ENCODE measurements at places on chromosomes 13 and 19.

- no peak for DNase-seq
Measured at GRCh38 chr13:36915896-36916640, 4.0 kb downstream of the SMAD9 start.

DNA sequence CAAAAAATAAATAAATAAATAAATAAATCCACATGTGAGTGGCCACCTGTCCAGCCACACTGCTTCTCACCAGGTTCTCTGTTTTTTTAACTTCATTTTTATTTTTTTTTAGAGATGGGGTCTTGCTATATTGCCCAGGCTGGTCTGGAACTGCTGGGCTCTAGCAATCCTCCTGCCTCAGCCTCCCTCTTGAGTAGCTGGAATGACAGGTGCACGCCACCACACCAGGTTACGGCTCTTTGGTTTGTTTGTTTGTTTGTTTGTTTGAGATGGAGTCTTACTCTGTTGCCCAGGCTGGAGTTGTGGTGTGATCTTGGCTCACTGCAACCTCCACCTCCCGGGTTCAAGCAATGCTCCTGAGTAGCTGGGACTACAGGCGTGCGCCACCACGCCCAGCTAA, 94.5 kb upstream of the CACNA1A start:
- no peak for DNase-seq

DNA sequence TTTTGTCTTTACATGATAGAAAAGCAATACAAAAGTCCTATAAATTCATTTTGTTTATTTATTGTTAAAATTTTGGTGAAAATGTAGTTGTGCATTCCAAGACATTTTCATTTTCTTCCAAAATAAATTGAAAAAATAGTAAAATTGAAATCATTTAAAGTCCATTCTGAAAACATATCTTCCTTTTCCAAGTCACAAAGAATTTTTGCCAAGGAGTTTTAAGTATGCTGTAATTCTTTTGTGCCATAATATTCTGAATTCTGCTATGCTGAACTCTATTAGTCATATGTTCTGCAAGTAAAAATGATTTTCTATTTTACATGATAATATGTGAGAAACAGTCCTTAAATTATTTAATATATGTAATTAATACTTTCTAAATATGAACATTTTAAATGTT, 879.6 kb upstream of the SLC10A2 start:
- no peak for DNase-seq

DNA sequence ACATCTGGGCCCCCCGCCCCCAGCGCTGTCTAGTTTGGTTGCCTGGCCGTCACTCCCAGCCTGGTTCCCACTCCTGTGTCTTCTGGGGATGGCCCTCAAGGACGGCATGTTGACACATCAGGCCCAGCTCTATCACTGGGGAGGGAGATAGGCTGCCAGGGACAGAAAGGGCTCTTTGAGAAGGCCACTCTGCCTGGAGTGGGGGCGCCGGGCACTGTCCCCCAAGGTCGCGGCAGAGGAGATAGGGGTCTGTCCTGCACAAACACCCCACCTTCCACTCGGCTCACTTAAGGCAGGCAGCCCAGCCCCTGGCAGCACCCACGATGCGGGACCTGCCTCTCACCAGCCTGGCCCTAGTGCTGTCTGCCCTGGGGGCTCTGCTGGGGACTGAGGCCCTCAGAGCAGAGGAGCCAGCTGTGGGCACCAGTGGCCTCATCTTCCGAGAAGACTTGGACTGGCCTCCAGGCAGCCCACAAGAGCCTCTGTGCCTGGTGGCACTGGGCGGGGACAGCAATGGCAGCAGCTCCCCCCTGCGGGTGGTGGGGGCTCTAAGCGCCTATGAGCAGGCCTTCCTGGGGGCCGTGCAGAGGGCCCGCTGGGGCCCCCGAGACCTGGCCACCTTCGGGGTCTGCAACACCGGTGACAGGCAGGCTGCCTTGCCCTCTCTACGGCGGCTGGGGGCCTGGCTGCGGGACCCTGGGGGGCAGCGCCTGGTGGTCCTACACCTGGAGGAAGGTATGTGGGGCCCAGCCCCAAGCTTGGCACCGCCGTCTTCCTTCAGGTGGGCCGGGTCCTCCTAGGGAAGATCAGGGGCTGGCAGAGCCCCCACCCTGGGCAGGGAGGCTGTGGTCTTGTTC, at the start of gene AMH:
Gene AMH, plus strand, starts transcription at position 314 of the 857 bp plus-strand sequence. Its CDS starts 10 bp downstream, at position 324.
- DNase-seq: no peak

DNA sequence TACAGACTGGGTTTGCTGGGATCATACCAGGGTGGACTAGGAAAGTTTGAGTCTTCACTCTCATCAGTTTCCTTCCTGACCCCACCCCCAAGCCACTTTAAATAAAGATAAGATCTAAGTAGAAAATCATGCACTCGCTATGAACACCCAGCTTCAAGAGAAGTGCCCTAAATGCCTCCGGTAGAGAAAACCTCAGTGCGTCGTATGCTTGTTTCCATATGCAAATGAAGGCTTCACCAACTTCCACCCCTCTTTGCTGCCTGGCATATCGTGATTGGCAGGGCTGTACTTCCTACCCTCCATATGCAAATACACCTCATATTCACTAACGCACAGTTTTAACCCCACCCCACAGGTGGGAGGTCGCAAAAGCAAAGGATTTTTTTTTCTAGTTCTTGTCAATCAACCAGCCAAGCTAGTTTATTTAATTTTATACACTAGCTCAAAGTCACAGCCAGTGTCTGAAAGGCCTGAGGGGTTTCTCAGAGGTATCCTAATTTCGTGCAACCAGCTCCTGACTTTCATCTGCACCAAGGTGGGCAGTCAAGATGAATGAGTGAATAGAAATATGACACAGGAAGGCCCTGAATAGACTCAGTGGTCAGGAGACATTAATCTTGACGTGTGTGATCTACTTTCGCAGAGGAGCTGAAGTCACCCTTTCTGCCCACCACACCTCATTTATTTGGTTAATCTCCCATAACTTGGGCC, 121.1 kb upstream of the TSHZ3 start:
- DNase-seq: peak; percentile 76

DNA sequence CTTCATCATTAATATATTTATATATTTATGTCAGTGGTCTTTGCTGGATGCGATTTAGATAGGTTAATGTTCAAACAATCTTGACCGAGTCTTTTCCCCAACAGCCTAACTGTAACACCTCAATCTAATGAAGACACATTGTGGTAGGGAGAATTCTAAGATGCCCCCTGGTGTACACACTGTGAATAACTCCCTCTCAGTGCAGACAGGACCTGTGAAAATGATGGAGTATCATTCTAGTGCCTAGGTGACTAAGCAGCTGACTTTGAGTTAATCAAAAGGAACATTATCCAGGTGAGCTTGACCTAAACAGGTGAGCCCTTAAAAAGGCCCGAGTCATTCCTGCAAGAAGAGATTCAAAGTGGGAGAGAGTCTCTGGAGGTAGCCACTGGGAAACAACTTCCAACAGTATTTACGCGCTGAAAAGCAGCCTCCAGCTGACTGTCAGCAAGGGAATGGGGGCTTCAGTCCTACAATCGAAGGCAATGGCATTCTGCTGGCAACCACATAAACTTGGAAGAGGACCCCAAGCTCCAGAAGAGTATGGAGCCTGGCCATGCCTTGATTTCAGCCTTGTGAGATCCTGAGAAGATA, 28.0 kb upstream of the KBTBD7 start:
- DNase-seq: no peak

DNA sequence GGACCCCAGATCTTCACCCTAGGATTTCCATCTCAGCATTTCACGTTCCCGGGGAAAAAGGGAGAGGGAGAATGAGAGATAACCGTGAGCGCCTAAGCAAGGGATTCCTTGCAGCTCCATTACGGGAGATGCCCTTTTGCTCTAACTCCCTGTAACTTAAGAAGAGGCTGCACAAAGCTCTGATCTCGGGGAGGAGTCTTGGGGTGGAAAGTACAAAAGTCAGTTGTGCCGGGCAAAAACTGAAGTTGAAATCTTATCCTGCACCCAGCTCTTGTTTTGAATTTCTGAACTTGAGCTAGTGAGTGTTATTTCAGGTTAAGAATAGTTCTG, 256.4 kb upstream of the SOX21 start:
- DNase-seq: no peak

GRCh38 chr13:111423168-111423785, 102.8 kb downstream of the TEX29 start:
- DNase-seq: no peak

DNA sequence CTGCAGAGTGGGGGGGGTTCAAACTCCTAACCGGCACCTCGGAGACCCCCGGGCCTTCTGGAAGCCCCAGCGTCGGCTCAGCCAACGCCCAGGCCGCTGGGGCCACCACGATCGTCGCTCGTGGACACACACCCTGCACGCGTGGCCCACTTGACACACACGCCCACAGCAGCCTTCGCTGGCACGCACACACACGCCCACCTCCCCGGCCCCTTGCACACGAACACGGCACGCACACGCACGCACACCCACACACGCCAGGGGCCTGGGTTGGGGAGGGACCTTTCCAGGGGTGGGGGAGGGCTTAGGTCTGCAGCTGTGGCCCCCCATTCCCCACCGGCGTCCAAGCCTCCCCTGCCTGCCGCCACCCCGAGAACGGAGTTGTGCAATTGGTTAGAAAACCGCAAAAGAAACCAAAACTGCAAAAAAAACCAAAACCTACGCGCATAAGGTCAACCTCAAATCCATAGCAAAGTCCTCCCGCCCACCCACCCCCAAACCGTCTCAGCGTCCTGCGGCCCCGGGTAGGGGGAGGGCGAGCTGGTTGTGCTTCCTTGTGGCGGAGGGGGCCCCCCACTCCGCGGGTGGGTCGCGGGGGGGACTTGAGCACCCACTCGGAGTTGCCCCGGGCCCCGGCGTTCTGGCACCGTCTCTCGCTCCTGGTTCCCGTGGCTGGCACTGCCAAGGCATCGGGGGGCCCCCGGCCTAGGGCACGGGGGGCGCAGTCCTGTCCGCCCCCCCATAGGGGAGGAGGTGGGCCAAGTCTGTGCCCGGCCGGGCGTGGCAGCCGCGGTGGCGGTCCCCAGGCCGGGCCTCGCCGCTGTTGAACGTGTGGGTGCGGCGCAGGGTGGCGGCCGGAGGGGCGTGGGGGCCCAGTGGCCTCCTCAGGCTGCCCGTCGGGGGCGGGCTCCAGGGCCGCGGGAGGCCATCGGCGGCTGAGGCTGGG, 3.3 kb upstream of the LRG1 start:
- no peak for DNase-seq

GRCh38 chr13:98529171-98529570, 47.7 kb downstream of the STK24 start:
- DNase-seq: no peak

DNA sequence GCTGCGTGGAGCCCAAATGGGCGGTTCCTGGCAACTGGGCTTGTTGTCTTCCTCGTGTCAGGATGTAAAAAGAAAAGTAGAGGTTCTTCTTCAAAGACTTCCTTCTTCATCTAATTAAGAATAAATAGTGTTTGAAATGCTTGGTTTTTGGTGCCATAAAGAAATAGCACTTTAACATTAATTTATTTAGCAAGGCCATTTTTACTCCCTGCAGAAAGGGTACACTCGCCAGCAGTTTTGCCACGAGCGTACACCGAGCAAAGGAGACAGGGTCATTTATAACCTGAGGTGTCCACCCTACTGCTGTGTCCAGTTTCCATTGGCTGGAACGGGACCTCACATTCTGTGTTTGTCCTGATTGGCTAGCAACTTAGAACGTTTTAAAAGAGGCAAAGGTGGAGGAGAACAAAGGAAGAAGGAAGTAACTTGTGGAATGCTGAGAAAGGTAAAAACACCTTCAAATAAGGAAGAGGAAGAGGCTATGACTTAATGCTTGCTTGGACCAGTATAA, 21.8 kb upstream of the OR10H1 start:
- DNase-seq: no peak

Measured in NCI-H1048 (cell line).